T-helper 1 cell (primary cell): ENCODE measurements at places on chromosomes 5 and 9.

DNA sequence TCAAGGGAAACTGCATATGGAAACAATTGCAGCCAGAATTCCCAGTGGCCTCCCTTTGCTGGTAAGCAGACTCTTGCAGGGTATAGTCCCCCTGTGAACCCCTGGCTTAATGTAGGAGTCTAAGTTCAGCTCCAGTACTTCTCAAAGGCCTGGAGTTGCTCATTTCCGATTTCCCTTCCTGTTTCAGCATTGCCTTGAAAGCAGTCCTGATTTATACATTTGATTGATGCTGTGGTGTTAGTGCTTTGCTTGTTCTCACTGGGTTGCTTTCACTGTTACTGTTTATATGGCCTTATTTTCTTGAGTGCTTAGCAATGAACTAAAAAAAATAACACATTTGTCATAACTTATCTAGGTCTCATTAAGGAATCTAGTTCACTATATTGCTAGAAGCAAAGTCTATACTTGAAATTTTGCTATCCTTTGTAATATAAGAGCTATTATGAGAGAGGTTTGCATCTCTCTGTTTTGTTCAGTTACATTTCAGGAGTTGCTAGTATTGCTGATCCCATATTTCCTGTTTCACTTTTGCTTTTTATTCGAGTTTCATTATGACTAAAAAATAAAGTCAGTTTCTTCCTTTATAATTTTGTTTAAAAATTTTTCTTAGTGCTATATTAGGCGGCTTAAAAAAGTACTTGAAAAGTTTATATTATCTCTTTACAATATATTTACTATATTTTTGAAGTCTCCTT lies 122.4 kb upstream of the NMUR2 start:
- DNase-seq: no peak

- DNase-seq: no peak
Measured at GRCh38 chr5:133370904-133371303, 241.4 kb downstream of the FSTL4 start.

DNA sequence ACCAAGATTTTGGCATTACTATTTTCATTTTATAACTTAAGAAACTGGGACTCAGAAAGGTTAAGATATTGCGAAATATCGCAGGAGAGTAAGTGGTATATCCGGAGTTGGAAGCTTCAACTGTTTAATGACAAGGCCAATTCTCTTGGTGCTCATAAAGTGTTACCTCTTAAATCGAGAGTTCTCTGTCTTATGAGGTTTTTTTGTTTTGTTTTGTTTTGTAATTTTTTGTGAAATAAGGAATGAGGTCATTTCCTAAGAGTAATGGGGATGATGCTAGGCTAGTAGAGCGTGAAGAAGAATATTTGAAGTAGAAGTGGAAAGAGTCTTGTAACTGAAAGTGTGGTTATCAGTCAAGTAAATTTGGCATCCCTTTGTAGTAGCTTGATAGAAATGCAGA lies 183.2 kb upstream of the DAB2 start:
- DNase-seq: no peak

- DNase-seq: no peak
Measured at GRCh38 chr5:132087176-132087575, 13.6 kb downstream of the CSF2 start.

DNA sequence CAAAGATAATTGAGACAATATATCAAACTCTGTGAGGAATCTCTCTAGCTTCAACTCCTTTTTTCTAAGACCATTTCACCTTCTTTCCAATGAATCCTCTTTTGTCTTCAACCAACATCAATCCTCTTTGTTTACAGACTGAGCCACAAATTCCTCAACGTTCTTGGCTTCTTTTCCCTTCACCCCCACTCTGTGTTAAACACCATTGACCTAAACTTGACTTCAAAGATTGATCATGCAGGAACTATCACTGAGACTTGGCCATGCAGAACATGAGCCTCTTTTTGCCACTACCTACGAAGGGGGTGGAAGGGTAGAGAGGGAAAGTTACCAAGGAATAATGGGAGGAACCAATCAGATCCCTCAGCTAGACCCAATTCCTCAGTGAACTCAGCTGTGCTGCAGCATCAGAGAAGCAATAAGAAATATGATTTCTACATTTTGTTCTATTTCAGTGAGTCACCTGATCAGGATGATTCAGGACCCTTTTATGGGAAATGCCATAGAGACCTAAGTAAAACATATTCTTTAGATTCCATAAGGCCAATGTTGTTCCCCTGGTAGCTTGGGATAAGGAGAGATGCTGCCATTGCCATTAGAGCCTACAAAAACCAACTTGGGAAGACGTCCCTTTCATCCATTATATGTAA lies 187.7 kb upstream of the RGMB start:
- no peak for DNase-seq

- DNase-seq: no peak
Measured at GRCh38 chr5:173327084-173327947, 898 bp downstream of the STC2 start.

GRCh38 chr5:72465601-72466563 lies 41.3 kb downstream of the ZNF366 start:
- no peak for DNase-seq

GRCh38 chr5:173626505-173626820 lies 10.0 kb upstream of the BOD1 start:
- no peak for DNase-seq

- DNase-seq: peak; percentile 13
Measured at GRCh38 chr5:543755-544674, 19.8 kb upstream of the SLC9A3 start.

DNA sequence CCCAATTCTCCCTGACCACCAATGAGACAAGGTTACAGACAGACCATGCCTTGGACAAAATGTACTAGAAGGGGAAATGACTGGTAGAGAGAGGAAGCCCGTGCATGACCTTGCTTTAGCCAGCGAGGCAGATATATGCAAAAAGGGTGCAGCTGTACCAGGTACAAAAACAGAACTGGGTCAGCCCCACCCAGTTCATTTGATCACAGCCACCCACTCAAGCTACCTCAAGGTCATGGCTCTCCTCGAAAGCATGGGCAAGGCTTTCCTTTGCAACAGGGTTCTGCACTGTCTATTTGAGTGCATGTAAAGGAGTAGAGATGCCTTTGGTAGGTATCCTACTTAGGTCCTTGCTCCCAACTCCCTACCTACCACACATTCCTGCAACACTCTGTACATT lies 33.3 kb downstream of the TLE1 start:
- DNase-seq: no peak

GRCh38 chr9:88706193-88707113 lies 171.5 kb downstream of the NXNL2 start:
- DNase-seq: no peak

- no peak for DNase-seq
Measured at GRCh38 chr9:80664327-80665210, 1024.8 kb downstream of the TLE1 start.

GRCh38 chr9:112530751-112531205 lies 44.2 kb downstream of the KIAA1958 start:
- no peak for DNase-seq

- DNase-seq: no peak
Measured at GRCh38 chr5:110086658-110087388, 397.1 kb downstream of the MAN2A1 start.

DNA sequence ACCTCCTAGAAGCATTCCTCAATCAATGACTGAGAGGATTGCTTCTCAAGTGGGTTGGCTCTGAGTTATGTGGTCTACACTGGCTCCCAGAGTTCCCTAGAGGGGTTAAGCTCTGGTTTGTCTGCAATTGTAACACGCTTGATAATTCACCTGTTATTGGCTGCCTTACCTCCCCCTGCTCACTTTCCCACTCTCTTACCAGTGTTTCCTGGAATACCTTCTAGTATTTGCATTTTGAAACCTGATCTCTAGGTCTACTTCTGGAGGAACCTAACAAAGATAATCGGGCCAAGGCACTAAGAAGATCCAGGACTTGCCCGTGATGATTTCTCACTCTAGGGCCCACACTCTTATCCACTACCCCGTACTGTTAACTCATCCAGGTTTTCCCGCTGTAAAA lies 110.1 kb upstream of the MAP3K1 start:
- no peak for DNase-seq

- no peak for DNase-seq
Measured at GRCh38 chr5:10410662-10411061, 31.0 kb upstream of the ROPN1L start.

- no peak for DNase-seq
Measured at GRCh38 chr9:133712221-133713100, 25.7 kb downstream of the SARDH start.

DNA sequence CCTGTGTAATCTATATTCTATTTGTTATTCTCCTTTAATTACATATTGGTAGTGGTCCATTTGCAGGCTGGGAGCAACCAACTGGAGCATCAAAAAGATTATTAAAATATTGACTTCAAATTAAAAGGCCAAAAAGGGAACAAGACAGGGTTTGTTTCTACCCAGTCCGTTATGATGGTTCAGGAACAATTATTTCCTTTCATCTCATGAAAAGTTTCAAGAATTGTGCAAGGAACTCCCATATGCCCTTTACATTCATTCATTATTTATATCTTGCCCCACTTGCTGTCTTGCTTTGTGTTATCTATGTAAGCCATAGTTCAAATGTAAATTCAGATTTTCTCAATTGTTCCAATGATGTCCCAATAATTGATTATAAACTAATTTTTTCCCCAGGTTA lies 58.7 kb upstream of the TLE1 start:
- DNase-seq: no peak

- no peak for DNase-seq
Measured at GRCh38 chr9:94586814-94587213, 6.8 kb downstream of the FBP2 start.

- no peak for DNase-seq
Measured at GRCh38 chr5:530001-530955, 6.0 kb upstream of the SLC9A3 start.

DNA sequence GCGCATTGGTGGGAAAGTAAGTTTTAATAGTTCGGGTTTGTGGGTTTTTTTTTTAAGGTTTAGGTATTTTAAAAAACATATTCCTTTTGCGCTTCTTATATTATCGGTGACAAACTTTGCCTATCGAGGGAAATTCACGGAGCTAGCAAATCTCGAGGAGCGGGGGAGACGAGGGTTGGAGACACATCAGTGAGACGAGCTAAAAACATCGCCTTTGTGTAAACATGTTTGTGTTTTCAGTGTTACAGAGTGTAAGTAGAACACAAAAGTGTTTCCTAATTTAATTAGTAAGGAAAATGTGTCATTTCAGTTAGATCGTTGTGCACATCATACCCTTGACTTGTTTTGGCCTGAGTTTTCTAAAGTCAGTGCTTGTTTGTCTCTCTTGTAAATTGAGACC lies 945 bp downstream of the BTF3 start:
- no peak for DNase-seq

DNA sequence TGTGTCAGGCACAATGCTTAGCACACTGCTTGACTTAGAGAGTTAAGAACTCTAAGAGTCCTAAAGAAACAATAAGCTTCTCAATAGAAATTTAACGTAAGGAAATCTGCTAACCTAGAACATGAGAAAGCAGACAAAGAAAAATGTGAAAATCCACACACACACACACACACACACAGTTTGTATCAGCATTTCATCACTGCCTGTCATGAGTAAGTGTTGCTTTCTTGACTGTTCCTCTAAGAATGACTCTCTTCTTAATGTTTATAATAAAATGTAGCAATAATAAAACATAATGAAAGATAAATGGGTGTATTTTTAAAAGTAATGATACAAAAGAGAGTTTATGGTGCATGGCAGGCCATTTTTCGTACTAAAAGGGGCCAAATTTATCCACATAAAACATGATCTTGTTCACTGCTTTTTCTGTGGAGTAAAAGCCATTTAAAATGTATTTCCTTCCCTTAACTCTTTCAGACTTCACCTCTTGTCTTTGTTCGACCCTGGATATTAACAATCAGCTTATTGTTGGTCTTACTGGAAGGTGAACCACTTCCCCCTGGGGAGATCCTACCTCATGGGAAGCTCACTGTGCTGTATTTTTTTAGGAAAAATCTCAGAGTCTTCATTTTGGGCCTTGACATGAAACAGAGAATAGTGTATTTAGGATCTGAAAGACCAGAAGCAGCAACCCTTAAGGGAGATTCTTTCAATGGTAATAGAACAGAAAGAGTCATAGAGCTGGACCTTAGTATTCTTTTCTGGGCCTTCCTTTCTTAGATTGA lies 107.3 kb upstream of the ANKRD55 start:
- DNase-seq: no peak

GRCh38 chr5:18797222-18797621 lies 1163.0 kb downstream of the TAF11L14 start:
- no peak for DNase-seq

DNA sequence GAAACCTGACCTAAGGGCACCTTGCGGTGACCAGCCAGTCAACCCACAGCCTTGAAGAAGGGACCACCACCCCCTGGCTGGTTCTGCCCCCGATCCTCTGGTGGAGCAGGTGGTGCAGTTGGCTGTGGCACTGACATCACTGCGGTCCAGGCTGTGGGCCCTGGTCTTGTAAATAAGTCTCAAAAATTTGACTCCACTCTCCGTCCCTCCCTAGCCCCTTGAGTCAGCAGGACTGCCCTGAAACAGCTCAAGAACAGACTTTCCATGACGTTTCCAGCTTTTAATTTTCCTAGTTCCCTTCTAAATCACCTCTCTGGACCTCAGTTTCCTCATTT lies 134.8 kb upstream of the BOD1 start:
- no peak for DNase-seq

GRCh38 chr5:167763772-167764171 lies 527.7 kb upstream of the WWC1 start:
- DNase-seq: no peak
